ENCODE measurements at places on chromosomes 16 and 17.

DNA sequence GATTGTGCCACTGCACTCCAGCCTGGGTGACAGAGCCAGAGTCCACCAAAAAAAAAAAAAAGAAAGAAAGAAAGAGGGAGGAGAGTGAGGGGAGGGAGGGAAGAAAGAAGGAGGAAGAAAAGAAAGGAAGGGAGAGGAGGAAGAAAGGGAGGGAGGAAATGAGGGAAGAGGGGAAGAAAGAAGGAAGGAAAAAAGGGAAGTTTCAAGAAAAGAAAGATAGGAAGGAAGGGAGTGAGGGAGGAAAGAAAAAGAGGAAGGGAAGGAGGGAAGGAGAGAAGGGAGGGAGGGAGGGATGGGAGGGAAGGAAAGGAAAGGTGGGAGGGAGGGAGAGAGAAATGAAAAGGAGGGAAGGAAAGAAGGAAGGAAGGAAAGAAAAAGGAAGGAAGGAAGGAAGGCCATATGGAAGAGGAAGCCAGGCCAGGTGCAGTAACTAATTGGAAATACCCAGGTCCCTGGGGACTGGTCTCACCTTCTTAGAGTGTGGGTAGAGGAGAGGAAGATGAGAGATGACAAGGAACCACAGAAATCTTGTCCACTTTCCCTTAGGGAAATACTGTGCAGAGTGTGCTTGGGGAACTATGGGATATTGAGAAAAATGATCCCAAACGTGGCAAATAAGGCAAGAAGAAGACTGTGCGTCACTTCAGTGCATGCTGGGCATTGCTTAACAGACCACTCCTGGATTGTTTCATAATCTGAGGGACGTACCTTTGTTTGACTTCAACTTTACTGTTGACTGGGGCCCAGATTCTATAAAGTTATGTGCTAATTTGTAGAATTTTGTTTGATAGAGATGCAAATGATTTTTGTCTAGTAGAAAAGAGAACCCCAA, 15.1 kb upstream of the CSNK2A2 start:
- no peak for DNase-seq

DNA sequence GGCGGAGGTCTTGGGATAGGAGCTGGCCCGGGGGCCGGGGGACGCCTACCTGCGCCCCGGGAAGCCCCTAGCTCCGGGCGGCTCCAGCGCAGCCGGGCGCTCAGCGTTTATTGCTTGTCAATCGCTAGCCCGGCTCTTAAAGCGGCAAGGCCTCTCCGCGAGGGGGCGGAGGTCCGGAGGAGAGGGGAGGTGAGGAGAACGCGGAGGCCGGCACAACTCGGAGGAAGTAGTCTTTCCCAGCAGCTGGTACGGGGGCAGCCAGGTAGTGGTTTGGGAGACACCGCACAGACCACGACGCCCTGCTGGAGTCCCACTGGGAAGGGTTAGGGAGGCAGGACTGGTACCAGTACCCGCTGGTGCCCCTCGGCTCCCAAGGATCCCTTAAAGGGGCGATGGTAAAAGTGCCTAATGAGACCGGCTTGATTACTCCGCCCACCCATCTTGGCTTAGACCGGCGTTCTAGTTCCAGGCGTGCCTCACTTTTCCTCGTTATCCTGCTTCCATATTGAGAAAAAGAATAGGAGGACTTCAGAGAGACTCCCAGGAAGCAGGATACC, at the start of gene MPP2:
MPP2 (minus strand) TSS at position 112 of the 557 bp plus-strand sequence. CDS start 3,076 bp downstream, outside the sequence.
- peak; percentile 50 for DNase-seq

DNA sequence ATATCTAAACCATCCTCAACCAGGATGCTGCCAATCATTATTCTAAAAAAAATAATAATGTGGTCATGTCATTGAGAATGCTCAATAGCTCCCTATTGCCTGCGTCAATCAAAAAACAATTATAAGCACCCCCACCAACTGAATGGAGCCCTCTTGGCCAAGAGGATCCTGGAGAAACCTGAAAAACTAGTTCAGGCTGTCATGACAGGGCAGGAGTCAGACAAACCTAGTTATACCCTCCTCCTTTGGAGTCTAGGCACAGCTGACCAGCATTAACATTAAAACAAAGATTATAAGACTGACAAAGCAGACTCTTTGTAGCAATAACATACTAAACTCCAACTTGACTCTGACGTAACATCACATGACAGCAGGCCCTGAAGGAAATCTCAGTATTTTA, 119.2 kb upstream of the CCL2 start:
- no peak for DNase-seq

- no peak for DNase-seq
Observed at GRCh38 chr17:46042925-46043324, 43.9 kb downstream of the STH start.

GRCh38 chr16:84889066-84889465, 69.3 kb downstream of the CRISPLD2 start:
- no peak for DNase-seq

DNA sequence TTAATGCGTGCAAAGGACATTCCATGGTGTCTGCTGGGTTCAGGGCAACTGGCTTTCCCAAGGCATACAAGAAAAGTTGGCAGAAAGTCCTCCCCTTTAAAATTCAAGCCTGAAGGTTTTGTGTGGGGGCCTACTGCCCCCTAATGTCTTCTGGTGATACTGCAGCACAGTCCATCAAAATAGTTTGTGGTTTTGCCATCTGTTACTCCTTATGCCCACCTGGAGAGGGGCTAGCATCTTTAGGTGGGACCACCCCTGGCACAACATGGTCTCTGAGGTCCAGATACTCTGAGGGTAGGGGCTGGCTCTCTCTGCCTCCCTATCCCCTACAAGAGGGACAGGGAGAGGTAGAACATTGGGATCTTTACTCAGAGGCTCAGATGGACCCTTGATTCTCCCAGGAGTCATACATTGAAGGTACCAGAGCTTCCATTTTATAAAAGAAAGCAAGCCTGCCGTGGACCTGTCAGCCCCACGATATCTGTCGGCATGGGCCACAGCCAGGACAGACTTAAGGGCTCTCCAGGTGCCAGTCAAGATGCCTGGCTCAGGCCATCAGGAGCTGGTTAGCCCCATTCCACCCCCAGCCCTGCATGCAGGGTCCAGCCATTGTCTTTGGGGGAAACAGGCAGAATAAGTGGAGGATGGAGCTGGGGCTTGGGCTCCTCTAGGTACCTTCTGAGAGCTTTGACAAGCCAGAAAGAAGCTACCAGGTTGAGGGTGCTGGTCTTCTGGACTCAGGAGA, 6.3 kb downstream of the ESRP2 start:
- DNase-seq: no peak

DNA sequence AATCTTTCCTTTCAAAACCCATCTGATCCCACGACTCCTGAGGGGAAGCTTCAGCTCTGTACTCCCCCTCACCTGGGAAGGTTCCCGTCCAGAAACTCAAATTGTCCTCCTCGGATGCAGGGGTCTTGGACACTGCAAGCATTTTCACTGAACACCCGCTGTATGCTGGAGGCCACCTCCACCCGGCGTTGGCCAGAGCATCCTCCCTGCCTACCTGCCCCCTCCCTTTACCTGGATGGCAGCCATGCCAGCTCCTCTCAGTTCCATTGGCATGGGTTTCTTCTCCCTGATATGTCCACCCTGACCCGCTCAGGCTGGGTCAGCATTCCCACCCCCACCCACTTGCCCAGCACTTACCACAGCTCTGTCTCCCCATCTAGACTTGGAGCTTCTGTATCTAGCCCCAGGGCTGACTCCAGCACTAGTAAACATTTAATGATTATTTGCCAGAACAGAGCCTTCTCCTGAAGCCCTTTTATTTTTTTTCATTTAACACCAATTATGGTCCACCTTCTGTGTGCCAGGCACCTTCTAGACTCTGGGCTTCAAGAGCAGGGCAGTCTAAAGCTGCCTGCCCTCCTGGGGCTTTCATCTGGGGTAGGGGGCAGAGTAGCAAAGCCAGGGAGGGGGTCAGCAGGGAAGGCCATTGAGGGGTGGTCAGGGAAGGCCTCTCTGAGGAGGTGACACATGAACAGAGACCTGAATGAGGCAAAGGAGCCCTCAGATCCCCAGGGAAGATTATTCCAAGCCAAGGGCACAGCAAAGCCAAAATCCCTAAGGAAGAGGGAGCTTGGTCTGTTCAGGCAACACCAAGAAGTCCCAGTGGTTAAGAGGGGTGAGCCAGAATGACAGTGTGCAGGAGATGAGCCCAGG, 8.9 kb upstream of the KRT19 start:
- no peak for DNase-seq

DNA sequence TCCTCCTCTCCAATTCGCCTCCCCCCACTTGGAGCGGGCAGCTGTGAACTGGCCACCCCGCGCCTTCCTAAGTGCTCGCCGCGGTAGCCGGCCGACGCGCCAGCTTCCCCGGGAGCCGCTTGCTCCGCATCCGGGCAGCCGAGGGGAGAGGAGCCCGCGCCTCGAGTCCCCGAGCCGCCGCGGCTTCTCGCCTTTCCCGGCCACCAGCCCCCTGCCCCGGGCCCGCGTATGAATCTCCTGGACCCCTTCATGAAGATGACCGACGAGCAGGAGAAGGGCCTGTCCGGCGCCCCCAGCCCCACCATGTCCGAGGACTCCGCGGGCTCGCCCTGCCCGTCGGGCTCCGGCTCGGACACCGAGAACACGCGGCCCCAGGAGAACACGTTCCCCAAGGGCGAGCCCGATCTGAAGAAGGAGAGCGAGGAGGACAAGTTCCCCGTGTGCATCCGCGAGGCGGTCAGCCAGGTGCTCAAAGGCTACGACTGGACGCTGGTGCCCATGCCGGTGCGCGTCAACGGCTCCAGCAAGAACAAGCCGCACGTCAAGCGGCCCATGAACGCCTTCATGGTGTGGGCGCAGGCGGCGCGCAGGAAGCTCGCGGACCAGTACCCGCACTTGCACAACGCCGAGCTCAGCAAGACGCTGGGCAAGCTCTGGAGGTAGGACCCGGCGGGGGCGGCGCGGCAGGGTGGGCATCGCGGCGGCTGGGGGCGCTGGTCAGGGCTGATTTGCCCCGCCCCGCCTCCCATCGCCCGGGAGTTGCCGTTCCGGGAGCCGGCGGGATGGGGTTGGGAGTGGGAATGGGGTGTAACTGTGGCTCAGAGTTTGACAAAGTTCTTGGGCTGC, 567 bp downstream of the SOX9 start:
- DNase-seq: no peak

DNA sequence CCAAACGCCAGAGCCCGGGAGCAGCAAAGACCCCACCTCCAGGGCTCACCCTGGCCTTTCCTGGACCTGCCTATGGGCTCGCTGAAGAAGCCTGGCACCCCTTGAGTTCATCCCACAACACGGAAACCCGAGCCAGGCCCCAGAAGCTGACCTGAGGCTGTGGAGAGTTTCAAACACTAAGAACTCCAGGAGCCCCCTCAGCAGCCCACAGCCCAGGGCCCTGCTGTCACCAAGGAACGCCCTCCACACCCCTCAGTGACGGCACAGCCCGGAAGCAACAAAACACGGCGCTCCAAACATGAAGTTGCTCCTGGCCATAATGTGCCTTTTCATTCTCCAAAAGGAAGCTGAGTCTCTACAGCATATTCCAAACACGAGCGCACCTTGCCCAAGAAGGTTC, 9.2 kb downstream of the SLC38A10 start:
- DNase-seq: no peak

DNA sequence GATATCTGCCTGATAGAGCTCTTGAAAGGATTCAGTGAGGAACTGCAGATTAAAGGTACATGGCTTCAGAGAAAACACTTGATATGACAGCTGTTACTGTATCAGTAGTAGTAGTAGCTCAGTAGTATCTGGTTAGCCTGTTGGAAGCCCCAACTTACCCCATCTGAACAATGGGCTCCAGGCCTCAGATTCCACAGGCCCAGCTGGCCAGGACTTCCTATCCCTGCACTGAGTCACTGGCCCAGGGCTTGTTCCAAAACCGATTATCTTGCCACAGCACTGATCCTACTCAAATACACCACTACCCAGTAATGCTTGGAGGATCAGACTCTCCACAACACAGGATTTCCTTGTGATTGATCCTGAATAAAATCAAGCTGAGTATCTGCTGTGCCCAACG, 32.6 kb downstream of the DCUN1D3 start:
- no peak for DNase-seq

- DNase-seq: peak; percentile 80
Observed at GRCh38 chr17:47821424-47822391, at the start of gene OSBPL7. OSBPL7 (minus strand) TSS chr17:47821794; CDS start chr17:47820278, 1,516 bp downstream.

DNA sequence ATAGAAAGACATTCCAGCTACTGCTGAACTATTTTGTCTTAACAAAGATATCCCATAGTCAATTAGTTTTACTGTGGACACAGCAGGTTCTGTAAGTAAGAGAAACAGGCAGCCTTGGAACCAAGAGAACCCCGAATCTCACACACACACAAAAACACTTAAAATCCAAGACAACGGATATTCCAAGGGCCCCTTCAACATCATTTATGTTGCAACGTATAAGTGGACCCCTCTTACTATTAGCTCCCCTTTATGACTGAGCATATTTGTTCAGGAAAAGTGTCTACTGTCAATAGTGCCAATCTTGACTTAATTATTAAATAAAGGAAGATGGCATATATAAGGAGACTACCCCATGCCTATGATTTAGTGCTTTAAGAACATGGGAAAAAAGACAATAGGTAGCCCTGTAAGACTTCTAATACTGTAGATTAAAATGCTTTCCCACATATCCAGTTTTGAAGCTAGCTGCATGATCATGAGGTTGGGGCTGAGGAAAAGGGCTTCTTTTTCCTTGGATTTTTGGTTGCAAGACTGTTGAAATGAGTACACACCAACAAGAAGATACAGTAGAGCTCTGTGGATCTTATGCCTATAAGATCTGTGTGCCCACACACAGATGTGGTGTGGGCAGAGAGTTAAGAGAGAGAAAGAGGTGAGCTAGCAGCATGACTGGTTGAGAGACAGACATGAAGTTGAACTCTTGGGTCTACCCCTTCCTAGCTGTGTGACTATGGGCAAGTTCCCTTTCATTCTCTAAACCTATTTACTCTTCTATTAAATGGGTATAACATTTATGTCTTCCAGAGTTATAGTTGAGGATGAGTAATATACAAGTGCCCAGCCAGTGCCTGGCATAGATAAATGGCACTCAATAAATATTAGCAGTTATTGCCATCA, 3.0 kb downstream of the MMD start:
- no peak for DNase-seq

DNA sequence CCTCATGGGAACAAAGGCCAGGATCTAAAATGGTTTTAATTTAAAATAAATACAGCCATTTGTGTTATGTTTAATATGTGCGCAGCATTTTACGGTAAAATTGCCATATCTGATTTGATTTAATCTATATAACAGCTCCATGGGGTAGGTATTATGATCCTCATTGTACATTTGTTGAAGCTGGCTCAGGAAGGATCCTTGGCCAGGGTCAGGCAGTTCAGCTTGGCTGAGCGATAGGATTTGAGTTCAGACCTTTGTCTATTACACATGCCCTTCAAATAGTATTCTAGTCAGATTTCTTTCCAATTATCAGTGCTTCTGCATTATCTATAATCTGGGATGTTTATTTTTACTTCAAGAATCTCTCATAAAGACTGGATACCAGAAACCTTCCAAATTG, 950.4 kb upstream of the EEF2KMT start:
- no peak for DNase-seq

DNA sequence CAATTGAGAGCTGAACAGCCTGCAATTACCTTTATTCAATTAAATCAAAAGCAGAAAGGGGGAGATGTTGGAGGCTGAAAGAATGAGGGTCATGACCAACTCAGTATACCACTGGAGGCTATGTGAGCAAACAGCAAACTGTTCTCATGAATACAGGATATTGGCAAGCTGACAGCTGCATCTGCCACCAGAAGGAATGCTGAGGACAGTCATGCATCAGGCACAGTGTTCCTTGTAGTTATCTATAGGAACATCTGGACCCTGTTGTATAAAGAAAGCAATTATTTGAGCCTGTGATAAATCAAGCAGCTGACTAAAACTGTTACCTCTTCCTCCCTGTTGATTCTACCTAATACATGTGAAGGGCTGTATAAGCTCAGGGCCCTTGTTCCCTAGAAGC, 2064.6 kb downstream of the TP53TG3F start:
- DNase-seq: no peak

- DNase-seq: no peak
Observed at GRCh38 chr16:57740423-57741071, 5.0 kb downstream of the KATNB1 start.

Data from GDM1 (cell line).